ENCODE measurements at places on chromosomes 5 and 9. TPM values are rescaled to one million over a fixed set of nuclear protein-coding genes. Genes with fewer than 3 reads are reported as not detected.

- H3K27me3 ChIP-seq = no peaks in the 10 kb centered on the region
- H3K4me1 ChIP-seq = peaks cover 18% of the 10 kb centered on the region
- no peaks in the 10 kb centered on the region for H3K36me3 ChIP-seq
- peak overlapping the region; percentile 86 for H3K27ac ChIP-seq
Measured at GRCh38 chr5:59768152-59769040, 125.1 kb downstream of the PDE4D start.

- no peak overlapping the region for H3K27ac ChIP-seq
- H3K4me1 ChIP-seq = peaks cover 24% of the 10 kb centered on the region
- no peaks in the 10 kb centered on the region for H3K27me3 ChIP-seq
- no peak overlapping the region for H3K4me3 ChIP-seq
Measured at GRCh38 chr9:112382501-112383364, 2.8 kb downstream of the HSDL2 start.

GRCh38 chr5:64519263-64519662, 13.4 kb downstream of the RGS7BP start:
- no peak overlapping the region for H3K4me3 ChIP-seq
- DNase-seq = no peak
- no peaks in the 10 kb centered on the region for H3K4me1 ChIP-seq
- no peak overlapping the region for H3K27ac ChIP-seq

GRCh38 chr5:43123887-43124286, 3.2 kb downstream of the ZNF131 start:
- no peaks in the 10 kb centered on the region for H3K27me3 ChIP-seq
- no peak overlapping the region for H3K27ac ChIP-seq
- peaks cover 37% of the 10 kb centered on the region for H3K4me1 ChIP-seq

DNA sequence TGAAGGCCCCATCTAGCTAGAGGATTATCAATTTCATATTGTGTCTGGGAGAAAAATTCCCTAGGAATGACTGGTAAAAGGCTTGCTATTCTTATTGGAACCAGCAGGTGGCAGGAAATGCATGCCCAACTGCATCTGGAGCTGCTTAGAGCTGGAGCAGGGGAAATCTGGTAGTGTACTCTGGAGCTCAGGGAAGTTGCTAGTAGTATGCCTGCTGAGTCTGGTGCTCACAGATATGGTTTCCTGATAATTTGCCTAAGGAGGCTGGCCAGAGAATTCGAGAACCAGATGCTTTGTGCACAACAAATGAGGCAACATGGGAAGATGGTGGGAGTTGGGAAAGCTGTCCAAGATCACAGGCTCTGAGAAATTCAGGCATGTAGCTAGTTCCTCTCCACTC, 53.7 kb downstream of the G3BP1 start:
- no peak overlapping the region for H3K4me3 ChIP-seq
- peaks cover 7% of the 10 kb centered on the region for H3K4me1 ChIP-seq

GRCh38 chr9:130387905-130388304, 56.9 kb upstream of the ASS1 start:
- peaks cover 9% of the 10 kb centered on the region for H3K36me3 ChIP-seq
- no peak for DNase-seq
- no peaks in the 10 kb centered on the region for H3K4me1 ChIP-seq

DNA sequence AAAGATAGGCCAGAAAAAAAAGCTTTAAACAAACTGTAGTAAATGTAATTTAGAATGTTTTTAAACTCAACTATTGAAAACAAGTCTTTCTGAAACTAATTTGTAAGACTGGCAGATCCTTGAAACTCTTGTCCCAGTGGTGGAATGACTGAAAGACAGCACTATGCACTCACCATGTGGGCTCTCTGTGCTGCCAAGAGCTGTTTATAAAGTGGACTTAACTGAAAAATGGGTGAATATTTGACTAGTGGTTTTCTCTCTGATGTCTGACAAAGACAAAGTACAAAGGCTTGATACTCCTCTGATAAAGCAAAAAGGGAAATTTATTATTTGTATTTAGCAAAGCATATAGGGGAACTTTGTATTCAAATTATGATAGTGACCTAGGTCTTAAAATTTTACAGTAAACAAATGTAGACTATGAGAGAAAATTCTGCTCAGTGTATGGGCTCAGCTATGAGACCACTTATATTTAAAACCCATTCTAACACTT, 635.4 kb downstream of the NR2F1-AS1 start:
- H3K27ac ChIP-seq = no peak overlapping the region
- no peak overlapping the region for H3K4me3 ChIP-seq
- no peak for DNase-seq
- no peaks in the 10 kb centered on the region for H3K4me1 ChIP-seq

GRCh38 chr9:71721855-71722254, 46.5 kb downstream of the CEMIP2 start:
- no peak overlapping the region for H3K4me3 ChIP-seq
- H3K27me3 ChIP-seq = no peaks in the 10 kb centered on the region
- DNase-seq = no peak
- H3K36me3 ChIP-seq = peaks cover 53% of the 10 kb centered on the region
- peaks cover 14% of the 10 kb centered on the region for H3K4me1 ChIP-seq

- peaks cover 14% of the 10 kb centered on the region for H3K4me1 ChIP-seq
- no peaks in the 10 kb centered on the region for H3K36me3 ChIP-seq
- DNase-seq = no peak
- H3K4me3 ChIP-seq = no peak overlapping the region
- no peak overlapping the region for H3K27ac ChIP-seq
Measured at GRCh38 chr5:72605632-72606031, 98.4 kb upstream of the ZNF366 start.

- no peak for DNase-seq
- no peaks in the 10 kb centered on the region for H3K4me1 ChIP-seq
- no peak overlapping the region for H3K4me3 ChIP-seq
- no peaks in the 10 kb centered on the region for H3K36me3 ChIP-seq
- H3K27ac ChIP-seq = no peak overlapping the region
- H3K27me3 ChIP-seq = no peaks in the 10 kb centered on the region
Measured at GRCh38 chr5:133469846-133470245, 142.5 kb downstream of the FSTL4 start.

DNA sequence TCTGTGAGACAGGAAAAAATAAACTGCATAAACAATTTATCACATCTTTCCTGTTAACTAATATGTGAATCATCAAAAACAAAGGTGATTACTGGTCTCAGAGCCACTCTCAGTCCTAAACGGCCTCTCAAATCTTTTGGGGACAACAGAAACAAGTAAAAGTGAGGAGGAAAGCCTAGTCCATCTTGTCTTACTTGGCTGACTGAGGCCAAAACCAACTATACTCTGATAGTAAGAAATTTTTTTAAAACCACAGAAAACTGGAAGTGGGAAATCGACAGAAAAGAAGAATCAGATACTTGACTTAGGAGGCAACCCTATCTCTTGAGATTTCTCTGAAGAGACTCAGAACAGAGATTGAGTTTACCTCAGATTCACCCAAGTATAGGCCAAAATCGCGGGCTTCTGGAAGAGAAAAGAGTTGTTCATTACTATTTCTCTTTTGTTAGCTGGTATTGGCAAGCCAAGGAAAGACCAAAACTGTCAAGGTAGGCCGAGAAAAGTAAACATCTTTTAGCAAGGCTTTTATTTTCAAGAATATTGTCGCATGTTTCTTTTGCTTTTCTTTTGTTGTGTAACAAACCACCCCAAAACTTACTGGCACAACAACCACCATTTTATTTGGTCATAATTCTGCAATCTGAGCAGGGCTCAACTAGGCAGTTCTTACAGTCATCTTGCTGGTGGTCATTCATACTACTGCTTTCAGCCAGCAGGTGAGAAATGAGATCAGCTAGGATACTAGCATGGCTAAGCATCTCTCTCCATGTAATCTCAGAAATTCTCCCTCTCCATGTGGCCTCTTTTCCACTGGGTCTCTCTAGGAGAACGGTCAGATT, 46.1 kb downstream of the RFX3 start:
- H3K4me1 ChIP-seq = no peaks in the 10 kb centered on the region
- DNase-seq = no peak
- H3K27ac ChIP-seq = no peak overlapping the region
- H3K4me3 ChIP-seq = no peak overlapping the region
- no peaks in the 10 kb centered on the region for H3K36me3 ChIP-seq

DNA sequence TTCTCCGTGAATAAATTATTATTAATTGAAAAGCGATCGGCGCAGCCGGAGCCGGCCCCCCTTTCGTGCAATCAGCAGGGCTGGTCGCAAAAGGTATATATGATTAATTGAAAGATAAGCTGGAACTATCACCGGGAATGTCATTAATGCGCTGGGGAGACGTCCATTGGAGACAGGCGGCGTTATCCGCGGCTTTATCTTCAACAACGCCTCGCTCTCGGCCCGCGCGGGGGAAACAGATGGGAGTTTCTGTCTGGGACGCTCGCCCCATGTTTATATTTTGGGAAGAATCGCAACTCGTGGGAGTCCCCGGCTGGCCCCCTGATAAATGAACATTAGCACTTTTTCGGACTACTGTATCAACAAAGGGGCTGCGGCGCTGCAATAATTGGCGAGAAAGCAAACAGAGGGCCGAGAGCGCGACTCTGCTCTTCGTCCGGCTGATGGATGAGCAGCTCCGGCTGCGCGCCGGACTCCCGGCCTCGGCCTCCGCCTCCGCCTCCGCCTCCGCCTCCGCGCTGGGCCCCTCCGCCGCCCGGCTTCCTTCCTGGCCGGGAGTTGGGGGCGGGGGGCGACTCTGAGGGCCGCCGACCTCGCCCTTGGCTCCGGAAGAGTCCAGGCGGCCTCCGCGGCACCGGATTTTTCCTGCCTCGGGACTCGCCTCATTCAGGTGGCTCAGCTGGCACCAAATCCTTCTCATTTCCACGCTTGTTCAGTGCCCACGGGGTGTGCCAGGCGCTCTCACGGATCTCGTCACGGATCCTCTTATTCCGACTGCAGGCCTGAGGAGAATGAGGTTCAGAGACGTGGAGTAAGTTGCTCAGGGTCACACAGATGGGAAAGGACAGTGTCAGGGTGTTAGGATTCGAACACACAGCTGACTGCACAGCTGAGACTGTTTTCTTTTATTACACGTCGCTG, 3.6 kb upstream of the NKX2-5 start:
- H3K27me3 ChIP-seq = peaks cover 64% of the 10 kb centered on the region
- DNase-seq = peak; percentile 79
- no peaks in the 10 kb centered on the region for H3K36me3 ChIP-seq
- H3K4me3 ChIP-seq = peak overlapping the region; percentile 31
- no peak overlapping the region for H3K27ac ChIP-seq
- peaks cover 28% of the 10 kb centered on the region for H3K4me1 ChIP-seq

DNA sequence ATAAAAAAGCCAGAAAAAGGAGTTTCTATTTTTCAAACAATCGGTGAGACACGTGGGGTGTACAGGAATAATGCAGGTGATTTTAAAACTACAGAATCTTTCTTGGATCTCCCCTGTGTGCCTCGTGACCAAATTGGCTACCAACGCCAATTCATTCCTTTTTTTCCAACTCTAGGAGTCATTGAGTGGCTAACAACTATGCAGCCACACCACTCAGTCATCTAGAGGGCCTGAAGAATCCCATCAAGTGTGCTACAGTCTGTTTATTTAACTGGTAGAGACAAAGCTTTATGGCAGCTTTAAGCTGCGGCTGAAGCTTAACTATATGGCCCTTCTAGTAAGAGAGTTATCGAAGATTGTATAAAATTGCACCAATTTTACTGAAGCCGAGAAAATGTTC, 113.1 kb upstream of the NIPBL start:
- no peak overlapping the region for H3K4me3 ChIP-seq
- no peaks in the 10 kb centered on the region for H3K36me3 ChIP-seq
- H3K27me3 ChIP-seq = no peaks in the 10 kb centered on the region
- no peak overlapping the region for H3K27ac ChIP-seq
- H3K4me1 ChIP-seq = no peaks in the 10 kb centered on the region

DNA sequence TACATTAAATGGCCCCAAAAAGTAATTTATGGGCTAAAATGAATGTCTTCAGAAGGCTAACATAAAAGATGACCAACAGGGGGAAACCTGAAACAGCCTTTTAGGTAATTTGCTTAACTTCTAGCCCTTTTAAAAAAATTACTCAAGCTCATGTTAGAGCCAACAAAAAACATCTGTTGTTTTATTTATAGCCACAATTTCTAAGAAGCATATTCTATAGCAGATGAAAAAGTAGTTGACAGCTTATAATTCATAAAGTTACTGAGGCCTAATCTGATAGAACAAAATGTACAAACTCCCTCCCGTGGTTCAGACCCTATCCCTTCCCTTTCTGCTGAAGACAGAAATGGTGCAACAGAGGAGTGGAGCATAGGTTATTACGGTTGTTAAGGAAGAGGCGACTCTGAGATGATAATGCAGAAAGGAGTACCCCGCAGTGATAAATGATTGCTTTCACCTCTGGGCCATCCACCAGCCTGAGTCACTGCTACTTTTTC, 46.1 kb downstream of the PIK3R1 start:
- H3K27me3 ChIP-seq = no peaks in the 10 kb centered on the region
- H3K27ac ChIP-seq = peak overlapping the region; percentile 75
- no peak for DNase-seq
- peaks cover 51% of the 10 kb centered on the region for H3K4me1 ChIP-seq
- no peak overlapping the region for H3K4me3 ChIP-seq
- no peaks in the 10 kb centered on the region for H3K36me3 ChIP-seq

DNA sequence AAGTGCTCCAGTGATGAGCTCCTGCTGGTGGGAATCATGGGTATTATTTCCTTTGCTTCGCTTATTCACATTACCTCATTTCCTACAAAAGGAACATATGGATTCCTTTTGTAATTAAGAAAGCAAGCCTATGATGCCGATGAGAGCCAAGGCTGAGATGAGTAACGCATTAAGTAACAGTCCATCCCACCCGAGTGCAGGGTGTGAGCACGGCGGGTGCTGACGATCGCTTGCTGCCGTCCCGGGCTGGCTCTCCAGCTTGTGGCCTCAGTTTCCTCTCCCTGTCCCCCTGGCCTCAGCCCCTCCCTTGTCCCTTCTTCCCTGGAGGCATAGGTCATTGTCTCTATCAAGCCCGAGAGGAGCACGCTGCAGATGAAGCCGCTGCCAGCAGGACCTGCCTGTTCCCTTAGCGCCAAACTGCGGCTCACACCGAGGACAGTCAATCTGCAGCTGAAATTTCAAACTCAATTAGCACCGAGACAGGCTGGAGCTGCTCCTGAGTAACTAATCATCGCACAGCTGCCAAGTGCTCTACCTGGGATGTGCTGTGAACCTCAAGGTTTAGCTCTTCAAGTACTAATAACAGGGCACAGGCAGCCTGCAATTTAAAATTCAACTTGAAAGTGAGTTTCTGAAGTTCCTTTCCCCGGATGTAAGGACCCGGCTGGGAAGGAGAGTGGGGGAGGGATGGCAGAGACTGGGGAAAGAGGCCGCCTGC, 115.2 kb upstream of the RAPGEF1 start:
- no peak overlapping the region for H3K27ac ChIP-seq
- no peaks in the 10 kb centered on the region for H3K27me3 ChIP-seq
- no peak for DNase-seq
- H3K4me3 ChIP-seq = no peak overlapping the region
- H3K36me3 ChIP-seq = peaks cover 8% of the 10 kb centered on the region

DNA sequence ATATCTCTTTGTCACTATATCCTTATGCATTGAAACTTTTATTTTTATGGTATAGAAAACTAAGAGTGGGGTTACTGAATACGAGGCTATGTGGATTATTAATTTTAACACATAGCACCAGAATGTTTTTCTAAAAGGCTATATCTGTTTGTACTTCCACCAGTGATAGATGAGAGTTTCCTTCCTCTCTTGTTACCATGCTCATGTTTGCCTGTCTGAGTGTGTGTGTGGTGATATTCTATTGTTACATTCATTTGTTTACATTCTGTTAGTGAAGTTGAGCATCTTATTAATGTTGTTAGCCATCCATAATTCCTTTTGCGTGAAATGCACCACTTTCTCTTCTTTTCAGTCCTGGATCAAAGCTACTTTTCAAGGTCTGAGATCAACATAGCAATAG, 54.1 kb upstream of the ALDH1A1 start:
- H3K36me3 ChIP-seq = no peaks in the 10 kb centered on the region
- no peaks in the 10 kb centered on the region for H3K27me3 ChIP-seq
- H3K4me3 ChIP-seq = no peak overlapping the region

Gene MAMDC2
- total RNA-seq = 27.8 TPM

Gene POU4F3
- not detected for total RNA-seq

Gene C9orf152
- total RNA-seq = not detected

Gene TAF1L
- not detected for total RNA-seq

Gene SPINK4
- not detected for total RNA-seq

Gene NTRK2
- 1.4 TPM for total RNA-seq

Gene MEIKIN
- not detected for total RNA-seq

Gene CCDC112
- 6.7 TPM for total RNA-seq

Gene TRAF1
- 10.3 TPM for total RNA-seq
